Stimulated activated CD4-positive, alpha-beta T cell treated with anti-CD3 and anti-CD28 coated beads, Interleukin-2, amount 100 ng/mL, for 48 hours (primary cell): ENCODE measurements at places on chromosomes 5 and 9.
A peak's percentile ranks its signal among the peaks of the same experiment; 100 is the strongest.

DNA sequence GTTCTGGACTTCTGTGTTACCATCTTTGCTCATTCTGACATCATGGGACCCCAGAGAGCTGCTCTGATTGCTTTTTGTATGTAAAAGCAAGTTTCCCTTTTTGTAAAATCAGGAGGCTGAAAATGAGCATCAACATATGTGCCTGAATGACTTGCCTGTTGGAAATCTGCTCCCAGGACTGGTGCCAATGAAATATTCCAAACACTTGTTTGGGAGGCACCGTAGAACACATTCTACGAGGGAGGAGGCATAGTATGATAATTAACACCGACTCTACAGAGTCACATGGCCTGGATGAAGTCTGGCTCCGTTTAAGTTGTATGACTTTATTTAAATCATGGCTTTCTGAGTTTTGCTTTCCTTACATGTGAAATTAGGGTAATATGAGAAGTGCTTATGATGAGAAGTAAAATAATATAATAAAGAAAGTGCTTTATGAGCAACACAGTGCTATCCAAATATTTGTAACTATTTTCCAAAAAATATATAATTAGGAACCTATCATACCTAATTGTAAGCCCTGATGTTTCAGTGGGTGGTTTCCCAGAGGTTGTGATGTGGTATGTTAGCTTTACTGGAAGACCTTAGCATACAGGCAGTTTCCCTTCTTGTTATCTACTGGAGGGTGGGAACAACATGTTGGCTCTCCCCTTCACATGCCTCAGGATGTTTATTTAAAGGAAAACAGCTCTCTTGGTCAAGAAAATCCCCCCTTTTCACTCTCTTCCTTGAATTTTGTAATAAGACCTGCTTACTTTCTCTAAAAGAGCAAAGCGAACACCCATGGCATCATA, 238.1 kb downstream of the FBXL7 start:
- no peak for DNase-seq

DNA sequence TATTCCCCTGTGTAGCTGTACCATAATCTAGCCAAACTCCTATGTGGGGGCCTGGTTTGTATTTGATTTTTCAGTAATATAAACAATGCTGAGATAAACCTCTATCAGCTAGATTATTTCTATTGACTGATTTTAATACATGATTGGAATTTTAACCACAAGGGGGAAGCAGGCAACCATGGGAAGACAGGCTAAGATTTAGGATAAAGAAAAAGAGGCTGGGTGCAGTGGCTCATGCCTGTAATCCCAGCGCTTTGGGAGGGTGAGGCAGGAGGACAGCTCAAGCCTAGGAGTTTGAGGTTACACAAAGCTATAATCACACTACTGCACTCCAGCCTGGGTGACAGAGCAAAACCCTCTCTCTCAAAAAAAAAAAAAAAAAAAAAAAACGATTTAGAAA, 18.1 kb upstream of the GPX3 start:
- DNase-seq, result no peak

DNA sequence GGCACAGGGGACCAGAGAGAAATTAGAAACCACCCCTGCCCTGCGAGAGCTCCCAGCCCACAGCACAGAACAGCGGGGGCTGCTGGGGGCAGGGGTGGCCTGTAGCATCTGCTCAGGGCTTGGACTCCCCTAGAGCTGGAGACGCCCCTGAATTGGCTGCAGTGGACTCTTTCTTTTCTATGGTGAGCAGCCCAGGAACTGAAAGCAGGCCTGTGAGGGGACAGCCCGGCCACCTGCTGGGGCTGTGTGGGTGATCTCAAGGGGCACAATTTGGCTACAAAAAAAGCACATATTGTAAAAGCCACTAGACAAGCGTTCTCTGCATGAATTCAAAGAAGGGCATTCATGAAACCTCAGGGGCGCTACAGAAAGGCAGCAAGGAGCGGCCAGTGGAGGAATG, 57.5 kb upstream of the ICE1 start:
- no peak for DNase-seq

DNA sequence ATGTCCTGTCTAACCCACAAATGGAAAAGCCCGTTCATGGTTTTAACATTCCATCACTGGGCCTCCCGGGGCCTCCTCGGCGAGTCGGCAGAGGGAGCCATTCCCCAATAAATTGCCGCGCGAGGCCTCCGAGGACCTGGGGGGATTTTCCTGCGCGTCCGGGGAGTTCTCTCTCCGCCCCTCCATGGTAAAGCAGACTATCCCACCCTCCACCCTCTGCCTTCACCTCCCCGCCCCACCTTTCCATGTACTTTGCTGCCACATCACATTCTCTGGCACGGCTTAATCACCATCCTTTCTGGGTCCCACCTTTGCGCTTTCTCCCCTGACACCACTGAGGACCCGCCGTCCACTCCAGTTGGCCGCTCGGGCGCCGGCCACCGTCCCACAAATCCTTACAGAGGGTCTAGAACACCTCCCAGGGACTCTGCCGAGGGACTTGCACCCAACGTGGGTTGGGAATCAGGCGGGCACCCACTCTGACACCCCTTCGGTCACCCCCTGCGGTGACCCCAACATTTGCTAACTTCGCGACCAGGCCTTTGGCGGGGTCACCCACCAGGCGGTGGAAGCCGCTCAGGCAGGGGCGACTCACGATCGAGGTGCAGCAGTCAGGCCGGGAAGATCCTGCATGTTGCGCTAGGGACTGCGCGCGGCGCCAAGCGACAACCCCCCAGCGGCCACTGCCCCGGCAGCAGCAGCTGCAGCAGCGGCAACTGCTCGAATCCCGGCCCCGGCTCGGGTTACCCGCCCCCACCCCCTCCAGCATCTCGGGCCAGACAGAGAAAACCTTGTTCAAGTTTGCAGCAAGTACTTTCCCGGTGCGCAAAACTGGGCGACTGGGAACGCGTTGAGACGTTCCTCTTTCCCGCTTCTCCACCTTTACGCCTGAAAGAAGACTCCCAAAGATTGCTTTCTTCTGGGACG, at the start of gene MEGF10:
Gene MEGF10 (plus strand): TSS at position 778 of the 927 bp plus-strand sequence. CDS start 40,513 bp downstream, outside the sequence.
- peak; percentile 19 for DNase-seq

DNA sequence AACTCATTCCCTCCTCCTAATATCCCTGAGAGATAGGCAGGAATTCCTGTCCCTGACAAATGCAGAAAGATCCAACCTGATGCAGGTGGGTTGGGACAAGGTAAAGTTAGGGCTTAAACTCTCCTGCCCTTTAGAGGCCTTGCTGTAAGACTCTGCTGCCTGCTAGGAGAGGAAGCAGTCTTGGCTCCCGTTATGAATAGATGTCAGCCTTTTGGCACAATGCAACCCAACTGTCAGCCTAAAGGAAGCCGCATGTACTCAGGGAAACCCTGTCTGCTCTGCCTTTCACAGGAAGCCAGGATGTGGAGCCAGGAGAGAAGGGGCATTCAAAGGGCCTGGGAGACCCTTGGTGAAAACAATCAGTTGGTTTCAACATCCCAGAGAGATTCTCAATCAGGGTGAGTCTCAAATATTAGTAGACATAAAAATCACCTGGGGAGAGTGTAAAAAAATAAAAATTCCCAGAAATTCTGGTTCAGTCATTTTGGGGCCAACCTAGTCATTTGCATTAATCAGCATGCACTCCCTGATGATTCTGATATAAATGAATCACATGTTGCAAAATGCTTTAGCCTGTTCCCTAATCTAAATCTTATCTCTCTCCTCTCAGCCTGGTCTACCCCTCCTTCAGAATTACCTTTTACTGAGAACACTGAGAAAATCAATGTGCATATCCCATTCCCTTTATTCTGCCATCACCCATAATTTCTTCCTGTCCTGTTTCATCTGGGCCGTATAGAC, 136.2 kb upstream of the TRIM32 start:
- DNase-seq, result no peak

GRCh38 chr5:62330302-62330701, 24.3 kb downstream of the KIF2A start:
- DNase-seq, result no peak

DNA sequence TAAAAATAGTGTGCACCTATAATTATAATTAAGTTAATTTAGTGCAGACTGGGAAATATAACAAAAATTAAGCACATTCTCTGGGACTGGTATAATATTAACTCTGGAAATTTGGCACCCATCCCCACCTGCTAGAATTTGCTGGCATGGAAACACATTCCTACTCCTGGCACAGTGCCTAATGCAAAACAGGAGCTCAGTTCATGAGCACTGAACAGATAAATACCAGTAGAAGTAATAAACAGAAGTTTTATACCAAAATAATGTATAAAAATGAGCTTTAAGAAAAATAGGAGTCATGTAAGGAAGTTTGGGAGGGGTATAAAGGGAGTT, 23.7 kb upstream of the NPR3 start:
- no peak for DNase-seq

DNA sequence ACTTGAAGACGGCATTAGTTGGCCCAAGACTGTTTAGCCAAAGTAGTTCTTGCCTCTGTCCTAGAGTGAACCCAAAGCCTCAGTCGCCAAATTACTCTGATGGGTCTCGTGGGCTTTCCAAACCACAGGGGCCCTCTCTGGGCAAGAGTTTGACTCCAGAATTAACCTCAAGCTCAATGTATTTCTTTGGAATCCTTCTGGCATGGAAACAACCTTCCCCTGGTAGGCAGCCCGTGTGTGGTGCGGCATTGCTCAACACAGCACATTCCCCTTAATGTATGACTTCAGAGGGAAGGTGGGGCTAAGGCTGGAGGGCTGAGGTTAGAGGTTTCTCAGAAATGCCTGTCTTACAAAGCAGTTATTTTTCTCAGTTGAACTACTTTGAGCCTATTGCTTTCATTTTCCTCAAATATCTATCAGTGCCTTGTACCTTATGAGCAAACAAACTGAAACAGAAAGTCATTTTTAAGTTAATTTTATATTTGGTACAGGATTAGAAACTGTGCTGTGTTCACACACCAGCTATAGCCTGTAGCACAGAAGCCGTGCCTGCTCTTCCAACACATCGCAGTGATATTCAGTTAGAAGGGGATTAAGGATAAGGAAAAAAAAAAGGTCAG, 123.9 kb upstream of the HAPLN1 start:
- no peak for DNase-seq

DNA sequence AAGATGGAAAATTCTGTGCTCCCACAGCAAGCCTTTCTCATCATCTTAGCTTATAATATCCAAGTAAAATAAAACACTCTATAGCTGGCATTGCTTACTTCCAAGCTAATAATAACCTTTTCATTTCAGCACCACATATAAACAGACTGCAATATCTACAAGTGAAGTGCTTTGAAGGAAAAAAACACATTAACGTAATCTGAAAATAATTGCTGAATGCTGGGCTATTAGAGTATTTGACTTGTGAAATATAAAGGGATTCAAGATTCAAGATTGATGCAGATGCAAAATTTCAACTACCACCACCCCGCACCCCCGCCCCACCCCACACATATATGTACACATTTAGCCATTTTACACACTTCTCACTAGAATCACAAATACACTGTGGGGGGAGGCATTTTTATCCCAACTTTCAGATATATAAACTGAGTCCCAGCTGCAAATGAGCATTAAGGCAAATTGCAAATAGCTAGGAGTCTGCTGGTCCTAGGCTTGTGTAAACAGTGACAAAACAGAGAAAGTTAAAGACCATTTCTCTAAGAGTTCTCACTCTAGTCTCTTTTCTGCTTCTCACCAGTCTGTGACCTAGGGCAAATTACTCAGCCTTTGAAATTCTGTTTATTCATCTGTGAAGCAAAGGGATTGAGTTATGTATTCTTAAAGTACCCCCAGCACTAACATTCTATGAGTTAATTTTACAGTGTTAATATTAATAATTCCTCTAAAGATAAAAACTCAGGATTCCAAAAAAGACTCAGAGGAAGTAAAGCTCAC, 489.4 kb downstream of the PRELID2 start:
- no peak for DNase-seq

DNA sequence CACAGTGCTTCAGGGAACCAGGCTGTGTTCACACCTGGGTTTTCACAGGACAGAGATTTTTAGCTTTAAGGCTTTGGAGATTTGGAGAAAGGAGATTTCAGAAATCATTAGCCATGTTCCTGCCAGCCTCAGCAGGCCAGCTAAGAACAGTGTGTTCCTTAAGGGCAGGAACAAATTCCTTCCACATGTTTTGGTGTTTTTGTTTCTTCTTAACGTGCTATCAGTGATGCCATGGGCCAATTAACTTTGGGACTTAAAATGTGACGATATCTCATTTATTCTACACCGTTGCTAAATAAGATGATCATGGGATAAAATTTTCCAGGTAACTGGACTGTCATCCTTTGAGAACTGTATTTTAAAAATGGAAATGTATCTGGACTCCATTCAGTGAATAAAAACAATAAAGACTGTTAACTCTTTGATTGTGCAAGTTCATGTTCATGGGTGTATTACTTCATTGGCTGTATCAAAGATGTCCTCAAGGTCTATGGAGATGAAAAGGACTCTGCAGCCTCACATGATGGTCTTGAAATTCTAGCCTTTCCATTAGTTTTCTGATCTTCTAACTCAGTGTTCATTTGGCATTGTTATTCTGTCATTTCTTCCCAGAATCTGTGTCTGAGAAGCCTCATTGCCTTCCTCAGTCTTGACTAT, 72.3 kb downstream of the ZNF366 start:
- no peak for DNase-seq

DNA sequence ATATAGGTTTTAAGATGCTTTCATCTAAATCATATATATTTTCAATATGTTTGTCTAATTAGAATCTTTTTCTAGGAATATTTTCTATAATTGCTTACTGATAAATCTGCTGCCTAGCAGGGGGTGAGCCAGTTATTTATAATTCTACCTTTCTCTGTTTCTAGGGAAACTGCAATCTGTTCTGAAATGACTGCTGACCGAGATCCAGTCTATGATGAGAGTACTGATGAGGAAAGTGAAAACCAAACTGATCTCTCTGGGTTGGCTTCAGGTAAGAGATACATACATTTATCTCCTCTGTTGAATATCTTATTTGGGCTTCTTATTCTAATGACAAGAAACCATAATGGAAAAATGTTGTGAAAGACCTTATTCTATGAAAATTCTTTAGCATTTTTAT, 127.3 kb downstream of the XRCC4 start:
- DNase-seq, result no peak

GRCh38 chr5:170296935-170297588, 515 bp downstream of the LCP2 start:
- no peak for DNase-seq

DNA sequence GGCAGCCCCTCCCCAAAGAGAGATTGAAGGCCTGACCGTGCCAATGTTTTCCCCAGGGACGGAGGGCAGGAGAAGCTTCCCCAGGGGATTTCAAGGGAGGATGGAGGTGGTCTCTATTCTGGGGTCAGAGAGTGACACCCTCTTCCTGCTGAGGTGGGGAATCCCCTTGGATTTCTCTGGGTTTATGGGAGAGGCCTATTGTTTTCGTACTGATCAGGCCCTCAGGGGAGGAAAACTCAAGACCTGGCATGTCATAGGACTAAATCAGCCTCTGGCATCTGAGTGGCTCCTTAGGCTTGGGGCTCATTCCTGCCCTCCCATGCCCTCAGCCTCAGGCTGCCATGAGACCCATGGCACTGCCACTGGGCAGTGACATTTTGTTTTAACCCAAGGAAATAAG, 44.6 kb downstream of the IRF1 start:
- no peak for DNase-seq

GRCh38 chr9:36319806-36320205, 61.6 kb upstream of the GNE start:
- no peak for DNase-seq
